ENCODE measurements at places on chromosomes 7 and 10.

DNA sequence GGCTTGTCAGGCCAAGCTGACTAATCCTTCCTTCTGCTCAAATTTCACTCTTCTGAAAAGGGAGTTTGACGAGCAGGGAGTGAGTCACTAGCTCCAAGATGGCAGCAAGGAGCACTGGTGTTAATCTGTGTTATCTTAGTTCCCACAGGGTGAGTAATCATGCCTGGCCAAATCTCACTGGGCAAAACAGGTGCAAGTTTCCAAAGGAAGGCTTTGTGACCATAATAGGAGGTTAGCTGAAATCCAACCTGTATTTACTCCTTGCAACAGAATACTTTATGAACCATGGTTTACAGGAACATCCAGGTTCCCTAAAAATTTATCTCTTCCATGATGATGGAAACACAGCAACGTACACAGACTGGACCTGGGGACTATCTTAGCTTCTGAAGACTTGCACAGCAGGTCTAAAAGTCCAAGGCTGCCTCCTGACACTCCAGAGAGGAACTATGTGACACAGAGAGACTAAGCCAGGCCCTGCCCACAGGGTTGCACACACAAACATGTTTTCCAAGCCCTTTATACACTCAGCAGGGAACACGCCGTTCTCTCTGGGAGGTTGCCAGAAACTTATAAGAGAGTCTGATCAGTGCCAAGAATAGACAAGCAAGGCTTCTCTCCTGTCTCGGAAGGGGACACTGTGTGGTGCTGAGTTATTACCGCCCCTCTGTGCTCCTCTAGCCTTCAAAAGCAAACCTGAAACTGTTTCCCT, 46.3 kb downstream of the PDK4 start:
- DNase-seq = no peak

DNA sequence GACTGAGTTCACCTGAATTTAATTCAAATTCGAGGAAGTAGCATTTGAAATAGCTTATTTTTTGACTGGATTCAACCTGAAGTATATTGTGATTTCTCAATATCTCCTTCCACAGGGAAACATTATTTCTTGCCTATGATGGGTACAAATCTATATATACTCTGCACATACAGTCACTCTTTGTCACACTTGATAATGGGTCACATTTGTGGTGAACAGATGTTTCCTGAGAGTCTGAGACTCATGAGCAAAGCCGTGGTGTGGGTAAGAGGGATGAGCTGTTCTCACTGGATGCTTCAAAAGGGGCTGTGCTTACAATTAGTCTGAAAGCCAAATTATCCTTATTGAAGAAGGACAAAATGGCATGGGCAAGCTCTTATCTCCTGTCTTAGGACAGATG, 18.0 kb upstream of the TBXAS1 start:
- no peak for DNase-seq

DNA sequence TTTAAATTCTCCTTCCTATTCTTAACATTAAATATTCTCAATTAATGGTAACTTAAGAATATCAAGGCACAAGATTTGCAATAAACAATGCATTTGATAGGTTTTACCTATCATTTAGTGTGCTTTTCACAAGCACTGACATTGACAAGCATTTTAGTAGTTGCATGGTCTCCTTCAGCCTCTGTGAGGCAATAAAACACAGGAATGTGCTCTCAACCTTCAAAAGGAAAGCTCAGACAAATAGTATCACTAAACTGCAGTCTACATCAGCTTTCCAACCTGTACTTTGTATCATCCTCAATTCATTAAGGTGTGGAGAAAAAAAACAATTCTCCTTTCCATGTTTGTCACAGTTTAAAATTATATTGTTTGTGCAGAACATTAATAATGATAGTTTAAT, 51.1 kb upstream of the TSPAN13 start:
- DNase-seq = no peak

GRCh38 chr10:51487576-51487975, 211.8 kb downstream of the CSTF2T start:
- DNase-seq = no peak

DNA sequence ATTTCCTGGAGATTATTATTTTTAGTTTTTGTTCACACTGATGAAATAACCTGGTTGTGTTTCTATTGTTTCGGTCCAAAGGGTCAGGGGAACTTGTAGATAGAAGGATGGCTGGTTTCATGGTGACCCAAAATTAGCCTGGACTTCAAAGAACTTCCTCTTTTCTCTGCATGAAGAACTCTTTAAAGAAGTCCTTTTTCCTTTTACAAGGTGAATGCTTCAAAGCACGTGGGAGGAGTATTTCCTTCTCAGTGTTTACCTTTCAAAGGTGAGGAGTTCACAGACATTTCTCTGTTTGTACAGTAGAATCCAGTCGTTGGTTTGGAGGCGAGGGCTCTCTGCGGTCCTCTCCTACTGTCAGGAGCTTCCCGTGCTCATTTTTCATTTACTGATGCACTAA, 561.7 kb downstream of the GATA3 start:
- no peak for DNase-seq

DNA sequence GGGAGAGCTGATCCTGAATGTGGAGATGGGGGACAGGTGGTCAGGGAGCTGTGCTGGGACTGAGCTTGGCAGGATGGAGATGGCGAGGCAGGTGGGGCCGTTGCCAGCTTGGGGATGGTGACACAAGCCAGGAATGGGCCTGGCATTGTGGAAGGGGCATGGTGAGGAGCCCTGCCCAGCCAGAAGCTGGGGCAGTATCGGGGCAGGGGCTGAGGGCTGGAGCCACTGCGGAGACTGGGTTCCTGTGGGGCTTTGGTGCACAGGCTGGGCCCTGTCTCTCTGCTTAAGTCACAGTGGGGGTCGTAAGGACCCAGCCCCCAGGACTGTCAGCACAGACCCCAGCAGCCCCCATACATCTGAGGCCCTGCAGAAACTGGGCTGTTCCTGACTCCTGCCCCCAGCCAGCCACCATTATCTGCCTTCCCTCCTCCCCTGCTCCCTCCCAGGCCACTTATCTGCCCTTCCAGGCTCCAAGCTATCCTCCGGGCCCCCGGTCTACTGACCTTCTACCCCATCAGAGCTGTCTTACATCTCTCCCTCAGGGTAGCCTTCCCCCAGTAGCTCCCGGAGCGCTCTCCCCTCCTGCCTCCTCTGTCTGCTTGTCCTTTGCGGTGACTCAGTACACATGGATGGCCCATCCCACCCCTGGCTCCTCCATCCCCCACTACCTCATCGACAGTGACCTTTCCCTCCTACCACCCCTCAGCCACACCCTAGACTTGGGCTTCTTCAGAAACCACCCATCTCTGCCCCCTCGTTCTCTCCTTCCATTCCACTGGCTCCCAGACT, 44.2 kb downstream of the PPIF start:
- no peak for DNase-seq

DNA sequence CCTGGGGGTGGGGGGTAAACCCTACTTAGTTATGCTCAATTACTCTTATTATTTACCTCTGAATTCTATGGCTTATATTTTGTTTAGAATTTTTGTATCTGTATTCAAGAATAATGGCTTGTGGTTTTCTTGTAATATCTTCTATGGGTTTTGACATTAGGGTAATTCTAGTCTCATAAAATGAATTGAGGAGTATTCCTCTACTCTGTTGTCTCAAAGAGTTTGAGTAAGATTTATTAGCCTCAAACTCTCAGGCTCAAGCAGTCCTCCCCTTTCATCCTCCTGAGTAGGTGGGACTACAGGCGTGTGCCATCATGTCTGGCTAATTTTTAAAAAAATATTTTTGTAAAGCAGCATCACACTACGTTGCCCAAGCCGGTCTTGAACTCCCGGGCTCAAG, 19.6 kb upstream of the UCMA start:
- no peak for DNase-seq

DNA sequence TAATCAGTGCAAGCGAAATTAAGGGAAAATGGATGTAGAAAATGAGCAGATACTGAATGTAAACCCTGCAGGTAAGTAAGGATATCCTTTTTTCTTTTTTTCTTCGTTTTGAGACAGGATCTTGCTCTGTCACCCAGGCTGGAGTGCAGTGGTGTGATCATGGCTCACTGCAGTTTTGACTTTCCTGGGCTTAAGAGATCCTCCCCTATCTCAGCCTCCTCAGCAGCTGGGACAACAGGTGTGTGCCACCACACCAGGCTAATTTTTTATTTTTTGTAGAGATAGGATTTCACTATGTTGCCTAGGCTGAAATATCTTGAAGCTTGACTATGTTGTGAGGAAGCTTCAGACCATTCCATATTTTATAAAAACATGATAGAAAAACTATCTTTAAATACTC, 4.3 kb downstream of the PDCD4 start:
- DNase-seq = no peak

GRCh38 chr7:108972004-108972403, 402.3 kb downstream of the DNAJB9 start:
- no peak for DNase-seq

DNA sequence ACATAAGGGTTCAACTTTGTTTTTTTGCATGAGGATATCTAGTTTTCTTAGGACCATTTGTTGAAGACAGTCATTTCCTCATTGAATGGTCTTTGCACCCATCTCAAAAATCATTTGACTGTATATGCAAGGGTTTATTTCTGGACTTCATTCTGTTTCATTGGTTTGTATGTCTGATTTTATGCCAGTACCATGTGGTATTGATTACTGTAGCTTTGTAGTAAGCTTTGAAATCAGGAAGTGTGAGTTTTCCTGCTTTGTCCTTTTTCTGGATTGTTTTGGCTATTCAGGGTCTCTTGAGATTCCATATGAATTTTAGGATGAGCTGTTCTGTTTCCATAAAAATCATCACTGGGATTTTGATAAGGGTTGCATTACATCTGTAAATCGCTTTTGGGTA, 63.9 kb downstream of the SND1 start:
- DNase-seq = no peak

- DNase-seq = no peak
Observed at GRCh38 chr10:612696-613095, 76.8 kb downstream of the DIP2C start.

- no peak for DNase-seq
Observed at GRCh38 chr10:95456516-95456915, 104.7 kb downstream of the SORBS1 start.

DNA sequence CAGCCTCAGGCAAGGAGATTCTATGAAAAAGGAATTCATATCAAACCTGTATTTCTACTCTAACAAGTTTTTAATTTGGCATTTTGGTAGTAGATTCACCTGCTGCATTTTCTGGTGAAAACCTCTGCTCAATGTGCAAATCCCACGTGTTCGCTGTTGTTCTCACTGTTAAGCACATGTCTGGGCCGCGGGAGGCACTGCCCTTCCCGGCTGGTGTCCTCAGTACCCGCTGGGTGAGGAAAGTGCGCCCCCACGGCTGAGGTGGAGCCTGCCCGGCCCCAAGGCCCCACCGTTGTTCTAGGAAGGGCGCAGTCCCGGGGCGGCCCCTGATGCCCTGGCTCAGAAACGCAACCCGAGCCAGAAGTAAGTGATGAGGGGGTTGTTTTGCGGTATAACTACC, 193.4 kb upstream of the VWC2 start:
- DNase-seq = no peak

GRCh38 chr10:43689618-43689954, 40.9 kb upstream of the ZNF32 start:
- no peak for DNase-seq

DNA sequence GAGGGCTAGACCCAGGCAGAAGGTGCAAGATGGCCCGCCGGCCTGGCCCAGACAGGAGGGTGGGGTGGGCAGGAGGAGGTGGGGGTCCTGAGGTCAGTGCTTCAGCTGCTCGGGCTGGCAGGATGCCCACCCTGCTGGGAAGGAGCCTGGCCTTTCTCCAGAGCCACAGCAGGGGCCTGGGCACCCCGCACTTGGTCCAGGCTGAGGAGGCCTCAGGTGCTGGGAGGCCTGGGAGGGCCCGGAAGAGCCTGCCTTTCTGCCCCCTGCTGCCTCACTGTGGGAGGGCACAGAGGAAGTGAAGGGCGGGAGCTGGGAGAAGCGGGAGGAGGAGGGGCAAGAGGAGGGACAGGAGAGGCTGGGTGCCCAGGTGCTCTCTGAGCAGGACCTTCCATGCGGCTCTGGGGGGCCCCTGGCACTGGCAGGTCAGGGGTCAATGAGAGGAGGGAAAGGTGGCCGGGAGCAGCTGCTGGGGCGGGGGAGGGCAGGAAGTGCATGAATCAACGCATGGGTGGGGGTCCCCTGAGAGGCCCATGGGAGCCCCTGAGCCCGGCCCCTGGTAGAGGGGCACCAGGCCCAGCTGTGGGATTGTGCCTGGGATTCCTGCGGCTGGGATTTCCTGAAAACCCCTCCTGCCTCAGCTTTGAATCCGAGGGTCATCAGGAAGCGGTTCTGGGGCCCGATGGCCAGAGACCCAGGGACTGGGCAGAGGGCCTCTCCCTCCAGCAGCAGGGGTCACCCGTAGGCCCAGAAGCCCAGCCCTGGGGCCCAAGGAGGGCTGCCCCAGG, 49.9 kb downstream of the PWWP2B start:
- no peak for DNase-seq

- no peak for DNase-seq
Observed at GRCh38 chr7:44162785-44163395, 21.8 kb upstream of the MYL7 start.

GRCh38 chr7:31805209-31805818, 118.3 kb downstream of the PPP1R17 start:
- DNase-seq = no peak

GRCh38 chr7:45160417-45160881, 2.9 kb downstream of the RAMP3 start:
- DNase-seq = no peak

DNA sequence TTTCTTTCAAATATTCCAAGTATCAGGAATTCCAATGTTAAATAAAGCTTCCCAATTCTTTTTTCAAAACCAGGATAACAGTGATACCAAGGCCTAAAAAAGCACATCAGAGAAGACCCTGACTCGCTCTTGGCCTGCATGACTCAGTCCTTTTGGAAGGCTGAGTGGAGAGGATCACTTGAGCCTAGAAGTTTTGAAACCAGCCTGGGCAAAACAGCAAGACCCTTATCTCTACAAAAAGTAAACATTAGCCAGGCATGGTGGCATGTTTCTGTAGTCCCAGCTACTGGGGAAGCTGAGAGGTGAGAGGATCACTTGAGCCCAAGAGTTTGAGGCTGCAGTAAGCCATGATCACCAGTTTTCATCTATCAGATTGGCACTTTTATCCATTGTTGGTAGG, 18.7 kb downstream of the NFE2L3 start:
- DNase-seq = no peak

DNA sequence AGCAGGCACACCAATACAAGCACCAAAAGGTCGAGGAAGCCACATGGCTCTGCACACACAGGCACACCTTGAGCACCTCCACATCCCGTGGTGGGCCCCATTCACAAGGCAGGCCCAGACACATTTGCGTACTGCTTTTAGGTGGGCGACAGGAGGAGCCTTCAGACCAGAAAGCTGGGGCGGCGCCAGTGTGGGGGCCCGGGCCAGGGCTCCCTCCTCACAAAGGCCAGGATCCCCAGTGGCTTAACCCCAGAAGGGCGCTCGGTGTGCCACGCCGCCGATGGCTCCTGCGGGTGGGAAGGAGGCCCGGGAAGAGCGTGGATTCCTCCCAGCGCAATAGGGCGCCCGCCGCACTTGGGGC, 2.8 kb upstream of the SMARCD3 start:
- DNase-seq = no peak

GRCh38 chr10:516764-517163, 172.7 kb downstream of the DIP2C start:
- DNase-seq = no peak

GRCh38 chr7:134059921-134060320, 67.2 kb upstream of the LRGUK start:
- no peak for DNase-seq

GRCh38 chr10:120400601-120401000, 56.4 kb upstream of the PLPP4 start:
- DNase-seq = no peak

- DNase-seq = no peak
Observed at GRCh38 chr7:15967551-15967950, 281.1 kb upstream of the MEOX2 start.

GRCh38 chr10:21954132-21954531, 49.4 kb downstream of the DNAJC1 start:
- no peak for DNase-seq
